Fibroblast of villous mesenchyme (primary cell): ENCODE measurements at places on chromosomes 4 and X. TPM values are rescaled to one million over a fixed set of nuclear protein-coding genes. Genes with fewer than 3 reads are reported as not detected.

PYURF gene
- total RNA-seq: 91.1 and 91.8 TPM in 2 replicates

CENPC gene
- 17.4 and 18.1 TPM in 2 replicates for total RNA-seq

- peak; percentile 57 for DNase-seq
Observed at GRCh38 chr4:109576462-109576861, 16.4 kb downstream of the MCUB start.

DNA sequence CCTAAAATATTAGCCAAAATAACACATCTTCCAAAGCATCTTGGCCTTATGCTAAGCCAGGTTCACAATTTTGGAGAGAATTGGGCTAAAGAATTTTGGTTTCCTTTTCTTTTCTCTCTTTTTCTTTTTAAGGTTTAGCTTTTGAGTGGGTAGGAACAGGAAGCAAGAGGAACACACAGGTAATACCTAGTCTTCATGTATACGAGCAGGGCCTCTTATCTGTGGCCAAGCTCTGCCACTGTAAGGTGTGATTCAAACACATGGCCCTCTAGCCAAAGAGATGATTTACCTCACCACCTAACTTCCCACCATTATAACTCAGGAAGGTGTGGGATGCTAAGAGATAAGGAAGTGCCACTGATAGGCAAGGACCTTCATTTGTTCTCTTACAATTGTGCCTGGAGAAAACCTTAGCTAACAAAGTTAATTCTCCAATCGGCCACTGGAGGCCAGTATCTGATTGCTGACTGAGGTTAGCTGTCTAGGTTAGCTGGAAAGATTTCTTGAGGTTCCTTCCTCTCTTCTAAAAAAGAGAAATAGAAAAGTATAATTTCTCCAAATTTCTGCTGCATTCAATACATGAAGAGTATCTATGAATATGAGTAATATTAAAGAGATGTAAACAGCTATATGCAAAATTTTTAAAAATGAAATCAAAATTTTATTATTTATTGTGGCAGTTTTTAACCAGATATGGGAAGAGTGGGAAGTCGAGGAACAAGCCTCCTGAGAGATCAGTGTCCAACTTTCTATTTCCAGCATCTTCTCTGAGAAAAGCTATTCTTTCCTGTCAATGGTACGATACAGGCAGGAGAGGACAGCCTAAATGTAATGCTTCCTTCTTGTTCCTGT is 30.1 kb upstream of the BBS7 start:
- peak; percentile 70 for DNase-seq

- DNase-seq: peak; percentile 0
Observed at GRCh38 chrX:101708163-101708562, 48.5 kb upstream of the ARMCX2 start.

DNA sequence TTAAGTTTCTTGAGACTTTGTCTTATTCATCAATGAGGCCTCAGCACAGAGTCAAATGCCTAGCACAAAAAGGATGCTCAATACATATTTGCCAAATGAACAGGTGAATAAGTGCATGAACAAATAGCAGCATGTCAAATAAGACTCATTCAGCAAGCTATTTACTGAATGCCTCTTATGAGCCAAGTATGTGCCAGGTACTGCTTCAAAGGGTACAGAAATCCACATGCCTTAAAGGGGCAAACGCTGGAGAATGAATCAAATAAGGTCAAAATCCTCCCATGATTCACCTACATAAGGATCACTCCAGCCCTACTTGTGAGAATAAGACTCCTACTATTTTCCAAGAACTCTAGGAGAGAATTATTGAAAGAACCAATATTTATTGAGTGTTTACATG is 260.2 kb upstream of the CPEB2 start:
- no peak for DNase-seq

- no peak for DNase-seq
Observed at GRCh38 chr4:109833756-109834155, 6.0 kb downstream of the RRH start.

IDUA gene
- 10.4 and 19.3 TPM in 2 replicates for total RNA-seq

CT45A10 gene
- not detected in 2 replicates for total RNA-seq

- no peak for DNase-seq
Observed at GRCh38 chr4:114225436-114225835, 246.0 kb upstream of the ARSJ start.

- DNase-seq: peak; percentile 69
Observed at GRCh38 chr4:118969359-118969758, 80.7 kb downstream of the SYNPO2 start.

- DNase-seq: peak; percentile 49
Observed at GRCh38 chrX:115561605-115562479, 868 bp downstream of the PLS3 start.

ODAPH gene
- total RNA-seq: not detected in 2 replicates

CFP gene
- under 0.01 and 0.32 TPM in 2 replicates for total RNA-seq

SHROOM4 gene
- 0.43 and 0.97 TPM in 2 replicates for total RNA-seq

DNA sequence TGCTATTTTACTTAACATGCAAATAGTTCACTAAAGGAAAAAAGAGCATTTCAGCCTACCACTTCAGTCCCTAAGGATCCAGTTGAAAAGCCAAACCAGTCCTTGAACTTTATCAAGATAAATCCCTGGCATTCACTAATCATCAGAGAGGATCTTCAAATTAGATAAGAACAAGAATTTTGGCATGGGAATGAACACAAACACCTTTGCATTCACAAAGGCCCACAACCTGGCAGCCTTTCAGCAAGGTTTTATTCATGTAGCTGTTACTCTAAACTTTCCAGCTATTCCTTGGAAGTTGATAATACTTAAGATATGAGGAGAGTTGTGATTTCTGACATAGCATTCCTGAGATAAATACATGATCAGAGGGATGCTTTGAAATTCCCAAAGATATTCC is 193.4 kb downstream of the LRBA start:
- no peak for DNase-seq

PNCK gene
- under 0.01 and 0.32 TPM in 2 replicates for total RNA-seq

DNA sequence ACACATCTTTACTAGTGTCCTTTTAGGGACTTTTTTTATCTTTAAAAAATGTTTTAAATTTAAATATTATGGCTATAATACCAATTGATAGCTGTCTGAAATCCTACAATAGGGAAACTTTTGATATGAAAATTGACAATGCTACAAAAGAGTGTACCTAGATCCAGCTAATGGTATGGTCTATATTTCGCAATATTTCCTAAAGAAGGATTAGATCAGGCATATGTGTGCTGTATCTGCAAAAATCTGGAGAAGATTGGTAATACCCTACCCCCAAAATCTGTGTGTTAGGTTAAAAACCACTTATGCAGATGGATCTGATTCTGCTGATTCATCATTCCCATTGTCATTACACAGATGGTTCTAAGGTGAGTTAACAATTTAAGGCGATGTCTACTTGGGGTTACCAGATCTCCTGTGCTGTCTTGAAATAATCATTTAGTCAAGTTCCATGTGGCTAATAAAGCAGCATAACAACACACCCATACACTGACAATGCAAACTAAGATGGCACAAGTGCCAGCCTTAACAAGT is 137.1 kb downstream of the GASK1B start:
- no peak for DNase-seq

DNA sequence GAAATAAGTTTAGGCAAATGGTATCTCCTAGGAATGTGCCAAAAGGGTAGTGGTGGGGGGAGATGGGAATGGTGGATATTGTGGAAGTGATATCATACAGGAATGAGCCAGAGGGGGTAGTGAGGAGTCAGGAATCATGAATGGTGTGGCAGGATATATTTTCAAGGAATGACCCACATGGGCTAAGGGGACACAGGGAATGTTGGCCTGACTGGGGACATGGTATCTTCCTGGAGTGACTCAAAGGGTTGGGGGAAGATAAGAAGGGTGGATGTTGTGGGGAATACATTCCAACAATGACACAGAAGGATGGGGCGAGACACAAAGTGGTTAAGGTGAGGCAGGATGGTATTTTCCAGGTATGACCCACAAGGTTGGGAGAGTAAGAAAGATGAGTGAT is 60.6 kb downstream of the MAOA start:
- DNase-seq: no peak

GRCh38 chr4:6372649-6373525 is 99.5 kb downstream of the PPP2R2C start:
- peak; percentile 16 for DNase-seq

DNA sequence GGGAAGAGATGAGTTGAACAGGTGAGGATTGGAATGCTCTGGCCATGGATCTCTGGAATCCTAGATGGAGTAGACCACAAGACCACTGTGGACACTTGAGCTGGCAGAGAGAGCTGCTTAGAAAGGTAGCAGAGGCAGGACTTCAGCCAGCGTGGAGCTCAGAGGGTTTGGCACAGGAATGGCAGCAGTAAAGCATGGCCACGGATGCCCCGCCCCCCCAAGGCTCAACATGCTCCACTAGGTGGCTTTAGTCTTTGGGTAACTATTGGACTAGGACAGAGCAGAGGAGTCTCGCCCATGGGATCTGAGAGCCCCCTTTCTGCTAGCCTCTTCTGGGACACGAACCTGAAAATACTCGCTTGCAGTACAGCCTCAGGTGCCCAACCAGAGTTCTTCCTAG is 150.1 kb upstream of the NEIL3 start:
- no peak for DNase-seq

GRCh38 chrX:107682256-107682655 is 53.9 kb downstream of the PRPS1 start:
- DNase-seq: no peak

DNA sequence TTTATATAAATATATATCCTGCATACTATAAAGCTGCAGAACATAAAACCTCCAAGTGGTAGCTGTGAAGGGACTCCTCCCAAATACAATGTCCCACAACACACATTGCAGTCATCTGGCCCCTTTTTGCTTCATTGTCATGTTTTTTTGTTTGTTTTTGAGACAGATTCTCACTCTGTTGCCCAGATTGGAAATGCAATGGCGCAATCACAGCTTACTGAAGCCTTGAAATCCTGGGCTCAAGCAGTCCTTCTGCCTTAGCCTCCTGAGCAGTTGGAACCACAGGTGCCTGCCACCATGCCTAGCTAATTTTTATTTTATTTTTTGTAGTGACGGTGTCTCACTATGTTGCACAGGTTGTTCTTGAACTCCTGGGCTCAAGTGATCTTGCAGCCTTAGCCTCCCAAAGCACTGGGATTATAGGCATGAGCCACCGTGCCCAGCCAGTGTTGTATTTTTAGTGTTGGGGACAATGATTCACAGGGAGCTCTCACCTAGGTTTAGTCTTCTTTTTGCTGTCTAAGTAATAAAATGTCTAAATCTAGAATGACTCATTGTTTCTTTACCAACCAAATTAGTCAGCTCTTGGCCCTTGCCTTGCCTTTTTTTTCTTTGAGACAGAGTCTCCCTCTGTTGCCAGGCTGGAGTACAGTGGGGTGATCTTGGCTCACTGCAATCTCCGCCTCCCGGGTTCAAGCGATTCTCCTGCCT is 24.0 kb upstream of the XIAP start:
- peak; percentile 57 for DNase-seq

NHS gene
- 2.6 and 5.2 TPM in 2 replicates for total RNA-seq

GPR143 gene
- 0.32 and 0.43 TPM in 2 replicates for total RNA-seq

NKX6-1 gene
- total RNA-seq: under 0.01 TPM in 1 of 2 replicates, not detected in the other

REELD1 gene
- total RNA-seq: not detected in 2 replicates

DNA sequence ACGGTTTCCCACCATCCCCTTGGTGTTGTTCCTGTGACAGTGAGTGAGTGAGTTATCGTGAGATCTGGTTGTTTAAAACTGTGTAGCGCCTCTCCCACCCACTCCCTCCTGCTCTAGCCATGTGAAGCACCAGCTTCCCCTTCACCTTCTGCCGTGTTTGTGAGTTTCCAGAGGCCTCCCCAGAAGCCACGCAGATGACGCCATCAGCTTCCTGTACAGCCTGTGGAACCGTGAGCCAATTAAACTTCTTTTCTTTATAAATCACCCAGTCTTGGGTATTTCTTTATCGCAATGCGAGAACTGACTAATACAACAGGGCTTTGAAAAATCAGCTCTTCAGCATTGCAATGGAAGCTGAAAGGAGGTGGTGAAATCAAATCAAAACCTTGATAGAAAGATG is 50.0 kb downstream of the FGFBP1 start:
- no peak for DNase-seq

GRCh38 chrX:18871161-18871890 is 112.6 kb downstream of the PHKA2 start:
- peak; percentile 7 for DNase-seq

GRCh38 chr4:23930750-23931488 is 41.1 kb upstream of the PPARGC1A start:
- no peak for DNase-seq

PASD1 gene
- not detected in 2 replicates for total RNA-seq
